Aorta (tissue), 5 donors: ENCODE measurements at places on chromosomes 1 and 21. TPM values are rescaled to one million over a fixed set of nuclear protein-coding genes. Genes with fewer than 3 reads are reported as not detected.
A peak's percentile ranks its signal among the peaks of the same experiment; 100 is the strongest.

GRCh38 chr1:173867141-173867752 is 542 bp downstream of the GAS5 start:
- peaks cover 1% of the 10 kb centered on the region for H3K36me3 ChIP-seq
- peak; percentile 55 for DNase-seq
- peak overlapping the region; percentile 66 for H3K4me3 ChIP-seq
- H3K27me3 ChIP-seq: no peaks in the 10 kb centered on the region
- peak overlapping the region; percentile 87 for H3K27ac ChIP-seq
- H3K4me1 ChIP-seq: no peaks in the 10 kb centered on the region

DNA sequence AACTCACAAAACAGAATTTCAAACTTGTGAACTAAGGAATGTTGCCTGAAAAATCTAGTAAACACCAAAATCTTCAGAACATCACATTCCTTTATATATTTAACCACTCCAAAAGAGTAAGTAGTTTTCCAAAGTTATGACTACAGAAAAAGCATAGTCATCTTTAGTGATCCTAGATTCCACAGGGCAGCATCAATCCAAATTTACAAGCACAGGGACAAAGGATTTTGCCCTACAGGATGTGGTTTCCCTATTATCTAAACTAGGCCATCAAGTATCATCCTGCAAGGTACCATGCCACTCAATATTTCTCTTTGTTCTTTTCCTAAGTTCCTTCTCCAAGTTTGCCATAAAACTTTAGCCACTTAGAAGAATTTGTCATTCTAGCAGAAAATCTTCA is 33.0 kb downstream of the COP1 start:
- peaks cover 5% of the 10 kb centered on the region for H3K36me3 ChIP-seq
- no peak overlapping the region for H3K27ac ChIP-seq
- no peak overlapping the region for H3K4me3 ChIP-seq
- no peaks in the 10 kb centered on the region for H3K27me3 ChIP-seq
- DNase-seq: no peak
- H3K4me1 ChIP-seq: no peaks in the 10 kb centered on the region

- H3K36me3 ChIP-seq: no peaks in the 10 kb centered on the region
- H3K27me3 ChIP-seq: no peaks in the 10 kb centered on the region
- H3K4me3 ChIP-seq: no peak overlapping the region
- H3K27ac ChIP-seq: no peak overlapping the region
- DNase-seq: peak; percentile 81
- H3K4me1 ChIP-seq: no peaks in the 10 kb centered on the region
Observed at GRCh38 chr1:2330519-2331199, 60.7 kb downstream of the MORN1 start.

DNA sequence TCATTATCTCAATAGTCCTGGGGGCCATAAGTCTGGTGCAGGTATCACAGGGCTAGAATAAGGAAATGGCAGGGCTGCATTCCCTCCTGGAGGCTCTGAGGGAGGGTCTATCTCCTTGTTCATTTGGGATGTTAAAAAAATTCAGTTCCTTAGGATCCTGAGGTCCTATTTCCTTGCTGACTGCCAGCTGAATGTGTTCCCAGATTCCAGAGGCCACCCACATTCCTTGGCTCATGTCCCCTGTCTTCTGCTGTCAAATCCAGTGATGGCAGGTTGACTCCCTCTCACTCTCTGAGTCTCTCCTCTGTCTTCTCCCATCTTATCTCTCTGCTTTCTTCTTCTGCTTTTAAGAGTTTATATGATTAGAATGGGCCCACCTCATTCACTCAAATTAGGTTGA is 400.6 kb downstream of the PTPRU start:
- H3K4me3 ChIP-seq: no peak overlapping the region
- H3K36me3 ChIP-seq: no peaks in the 10 kb centered on the region
- H3K27ac ChIP-seq: no peak overlapping the region
- no peaks in the 10 kb centered on the region for H3K4me1 ChIP-seq
- no peak for DNase-seq

DNA sequence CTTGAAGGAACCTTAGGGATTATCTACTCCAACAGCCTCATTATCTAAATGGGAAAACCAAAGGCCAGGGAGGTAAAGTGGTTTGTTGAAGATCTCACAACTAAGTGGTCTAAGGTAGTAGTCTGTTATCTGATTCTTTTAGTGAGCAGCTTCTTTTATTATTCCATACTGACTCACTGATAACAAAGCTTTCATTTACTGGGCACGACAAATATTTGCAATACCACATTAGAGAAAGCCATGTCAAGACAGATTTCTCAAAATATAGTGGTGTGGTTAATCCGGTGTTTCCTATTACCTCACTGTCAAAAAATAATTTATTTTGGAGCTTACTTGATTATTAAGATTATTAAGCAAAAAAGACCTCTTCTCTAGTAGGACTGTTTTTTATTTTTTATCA is 369.1 kb downstream of the S1PR1 start:
- DNase-seq: no peak
- no peak overlapping the region for H3K4me3 ChIP-seq
- no peaks in the 10 kb centered on the region for H3K4me1 ChIP-seq
- H3K27ac ChIP-seq: no peak overlapping the region

GRCh38 chr1:184843732-184844495 is 89.3 kb upstream of the EDEM3 start:
- H3K27ac ChIP-seq: no peak overlapping the region
- no peaks in the 10 kb centered on the region for H3K27me3 ChIP-seq
- no peak for DNase-seq
- H3K4me3 ChIP-seq: no peak overlapping the region

DNA sequence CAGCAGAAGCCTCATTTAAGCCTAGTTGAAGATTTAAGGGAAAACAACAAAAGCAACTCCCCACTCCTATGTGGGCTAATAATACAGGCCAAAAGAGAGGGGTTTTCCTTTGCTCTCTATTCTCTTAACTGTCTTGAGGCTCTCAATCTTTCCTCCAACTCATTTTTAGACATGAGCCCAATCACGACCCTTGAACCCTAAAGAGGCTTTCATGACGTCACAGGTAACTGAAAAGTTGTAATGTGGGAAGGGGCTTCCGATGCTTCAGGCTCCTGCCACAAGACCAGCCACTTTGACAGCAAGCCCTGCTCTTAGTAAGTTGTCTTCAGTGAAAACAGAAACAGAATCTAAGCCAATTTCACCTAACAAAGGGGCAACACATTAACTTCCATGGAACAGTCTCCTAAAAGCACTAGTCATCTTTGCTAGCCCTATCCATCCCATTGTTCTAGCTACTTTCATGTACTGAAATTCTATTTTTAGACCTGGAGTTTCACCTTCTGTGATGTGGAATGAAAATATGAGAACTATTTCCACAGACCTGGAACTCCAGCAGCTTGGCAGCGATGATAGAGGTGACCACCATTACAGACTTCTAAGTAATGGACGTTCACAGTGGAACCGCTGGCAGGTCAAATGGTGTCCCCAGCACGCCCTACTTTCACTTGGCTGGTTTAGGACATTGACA is 36.3 kb downstream of the GPR161 start:
- peaks cover 8% of the 10 kb centered on the region for H3K36me3 ChIP-seq
- no peaks in the 10 kb centered on the region for H3K27me3 ChIP-seq
- H3K27ac ChIP-seq: no peak overlapping the region
- no peaks in the 10 kb centered on the region for H3K4me1 ChIP-seq
- DNase-seq: no peak
- H3K4me3 ChIP-seq: no peak overlapping the region

- no peaks in the 10 kb centered on the region for H3K27me3 ChIP-seq
- H3K4me1 ChIP-seq: no peaks in the 10 kb centered on the region
- no peak for DNase-seq
- H3K36me3 ChIP-seq: no peaks in the 10 kb centered on the region
- no peak overlapping the region for H3K27ac ChIP-seq
- no peak overlapping the region for H3K4me3 ChIP-seq
Observed at GRCh38 chr1:213564215-213564659, 423.5 kb upstream of the PROX1 start.

- no peaks in the 10 kb centered on the region for H3K36me3 ChIP-seq
- H3K27ac ChIP-seq: peak overlapping the region; percentile 87
- peak overlapping the region; percentile 93 for H3K4me3 ChIP-seq
- H3K4me1 ChIP-seq: no peaks in the 10 kb centered on the region
- peak; percentile 86 for DNase-seq
Observed at GRCh38 chr21:26844258-26845065, 747 bp downstream of the ADAMTS1 start.

DNA sequence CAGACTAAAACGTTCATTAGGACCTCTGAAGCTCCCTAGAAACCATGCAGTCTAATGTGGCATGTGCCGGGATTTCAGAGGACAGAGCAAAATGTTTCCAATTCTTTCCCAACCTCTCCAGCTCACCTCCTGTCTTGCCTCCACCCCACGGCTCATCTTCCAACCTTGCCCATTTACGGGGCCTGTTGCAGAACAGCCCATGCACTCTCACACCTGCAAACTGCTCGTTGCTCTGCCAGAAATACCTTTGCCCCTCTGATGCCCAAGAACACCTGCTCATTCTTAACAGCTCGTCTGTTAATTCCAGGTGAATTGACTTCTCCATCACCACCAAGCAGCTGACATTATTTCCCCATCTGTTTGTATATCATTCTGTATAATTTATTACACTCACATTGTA is 53.9 kb upstream of the LBR start:
- no peak overlapping the region for H3K4me3 ChIP-seq
- no peak for DNase-seq
- peaks cover 2% of the 10 kb centered on the region for H3K4me1 ChIP-seq
- no peaks in the 10 kb centered on the region for H3K36me3 ChIP-seq
- no peaks in the 10 kb centered on the region for H3K27me3 ChIP-seq

DNA sequence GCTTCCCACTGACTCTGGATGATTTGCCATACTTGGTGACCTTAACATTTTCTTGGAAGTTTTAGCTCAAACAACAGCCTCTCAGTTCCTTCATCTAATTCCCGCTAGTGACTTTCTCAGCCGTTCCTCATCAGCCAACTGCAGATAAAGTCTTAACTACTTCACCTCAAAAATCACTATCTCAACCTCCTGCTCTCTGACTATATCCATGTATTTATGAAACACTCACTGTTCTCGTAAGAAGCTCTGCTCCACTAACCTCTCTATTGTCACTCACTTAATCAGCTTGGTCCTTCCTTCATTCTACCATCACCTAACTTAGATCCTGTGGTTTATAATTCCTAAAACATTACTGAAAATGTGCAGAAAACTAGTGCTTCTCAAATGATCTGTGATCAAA is 1551.6 kb downstream of the MRPL39 start:
- no peak overlapping the region for H3K27ac ChIP-seq
- no peaks in the 10 kb centered on the region for H3K27me3 ChIP-seq
- H3K4me3 ChIP-seq: no peak overlapping the region
- H3K36me3 ChIP-seq: no peaks in the 10 kb centered on the region

DNA sequence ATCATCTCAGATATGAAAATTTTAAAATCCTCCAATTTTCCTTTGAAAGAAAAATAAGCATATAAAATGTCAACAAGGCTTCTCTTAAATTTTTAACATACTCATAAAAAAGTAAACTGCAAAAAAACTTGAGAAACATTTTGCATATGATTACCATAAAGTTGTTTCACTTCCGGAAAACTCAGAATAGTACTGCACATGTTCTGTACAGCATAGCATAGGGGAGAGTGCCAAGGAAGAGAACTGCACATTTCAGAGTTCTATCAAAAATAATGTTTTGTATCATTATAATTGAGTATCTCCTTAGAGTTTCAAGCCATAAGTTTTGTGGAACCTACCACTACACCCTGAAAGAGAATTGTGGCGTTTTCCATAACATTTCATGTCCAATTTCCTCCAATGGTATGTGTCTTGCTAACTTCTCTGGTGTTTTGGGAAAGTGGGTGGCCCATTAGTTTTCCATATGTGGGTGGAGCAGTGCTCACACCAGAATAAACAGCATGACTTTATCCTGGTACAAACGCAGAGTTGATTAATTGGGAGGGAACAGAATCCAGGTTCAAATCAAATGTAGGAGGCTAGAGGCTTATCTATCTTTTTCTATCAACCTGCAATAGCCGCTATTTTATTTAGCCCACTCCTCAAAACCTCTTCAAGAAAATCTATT is 430.9 kb downstream of the LMO4 start:
- H3K36me3 ChIP-seq: no peaks in the 10 kb centered on the region
- no peaks in the 10 kb centered on the region for H3K4me1 ChIP-seq
- H3K4me3 ChIP-seq: no peak overlapping the region
- no peak for DNase-seq
- H3K27me3 ChIP-seq: no peaks in the 10 kb centered on the region
- H3K27ac ChIP-seq: no peak overlapping the region

- no peaks in the 10 kb centered on the region for H3K27me3 ChIP-seq
- peaks cover 1% of the 10 kb centered on the region for H3K4me1 ChIP-seq
- H3K36me3 ChIP-seq: no peaks in the 10 kb centered on the region
Observed at GRCh38 chr1:70706381-70707037, 295.4 kb downstream of the CTH start.

DNA sequence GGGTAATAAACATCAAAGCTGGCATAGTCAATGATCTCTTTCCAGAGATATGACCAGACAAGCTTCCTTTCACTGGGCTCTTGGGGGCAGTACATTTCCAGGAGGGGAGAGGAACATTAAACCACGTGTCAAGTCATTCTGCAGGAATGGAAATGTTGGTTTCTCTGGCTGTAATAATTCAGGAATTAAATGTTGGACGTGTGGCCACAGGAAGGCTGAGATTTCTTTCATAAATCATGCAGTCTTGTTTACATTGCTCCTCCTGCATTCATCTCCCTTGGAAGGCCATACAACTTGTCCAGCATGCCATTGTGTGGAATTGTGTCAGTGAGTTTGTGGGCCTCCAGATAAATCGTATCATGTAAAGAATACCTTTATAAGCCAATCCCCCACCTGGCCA is 259.2 kb downstream of the ADGRL2 start:
- no peaks in the 10 kb centered on the region for H3K36me3 ChIP-seq
- H3K4me3 ChIP-seq: no peak overlapping the region
- no peaks in the 10 kb centered on the region for H3K4me1 ChIP-seq
- no peaks in the 10 kb centered on the region for H3K27me3 ChIP-seq

GRCh38 chr1:164739189-164739588 is 180.2 kb downstream of the PBX1 start:
- peaks cover 2% of the 10 kb centered on the region for H3K4me1 ChIP-seq
- H3K27ac ChIP-seq: no peak overlapping the region
- no peaks in the 10 kb centered on the region for H3K27me3 ChIP-seq
- no peak overlapping the region for H3K4me3 ChIP-seq
- H3K36me3 ChIP-seq: no peaks in the 10 kb centered on the region
- DNase-seq: no peak

The JAM2 gene
- 20.1 TPM for total RNA-seq

The XCL2 gene
- total RNA-seq: 1.1 TPM

The CDC42BPA gene
- 71.3 TPM for total RNA-seq

The CYP4A22 gene
- 0.18 TPM for total RNA-seq

The DNAH14 gene
- 2.0 TPM for total RNA-seq

The ZNF670 gene
- total RNA-seq: 2.9 TPM

The AVPR1B gene
- not detected for total RNA-seq

The EFNA3 gene
- total RNA-seq: 1.8 TPM

The TNNI3K gene
- total RNA-seq: 4.2 TPM

The CFAP141 gene
- total RNA-seq: not detected

The SLC19A2 gene
- total RNA-seq: 8.7 TPM

The PTPN14 gene
- 48.3 TPM for total RNA-seq
